Endothelial cell (in vitro differentiated cells): ENCODE measurements at places on chromosomes 1 and 21.

DNA sequence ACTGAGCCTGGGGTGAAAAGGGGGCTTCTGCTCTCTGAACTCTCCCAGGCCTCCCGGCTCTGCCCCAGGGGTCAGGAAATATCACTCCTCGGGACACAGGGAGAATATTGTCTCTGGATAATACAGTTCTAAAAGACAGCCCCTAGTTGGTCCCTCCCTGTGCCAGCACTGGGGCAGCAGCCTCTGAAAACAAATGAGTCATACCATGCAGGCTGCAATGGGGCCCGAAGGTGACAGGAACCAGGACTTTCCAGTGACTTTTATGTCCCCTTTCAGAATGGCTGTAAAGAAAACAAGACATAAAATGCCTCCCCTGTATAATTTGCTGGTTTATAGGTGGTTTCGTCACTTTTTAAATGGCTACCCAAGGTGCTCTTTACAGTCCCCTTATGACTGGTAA, 360.0 kb downstream of the NPHP4 start:
- DNase-seq: no peak

DNA sequence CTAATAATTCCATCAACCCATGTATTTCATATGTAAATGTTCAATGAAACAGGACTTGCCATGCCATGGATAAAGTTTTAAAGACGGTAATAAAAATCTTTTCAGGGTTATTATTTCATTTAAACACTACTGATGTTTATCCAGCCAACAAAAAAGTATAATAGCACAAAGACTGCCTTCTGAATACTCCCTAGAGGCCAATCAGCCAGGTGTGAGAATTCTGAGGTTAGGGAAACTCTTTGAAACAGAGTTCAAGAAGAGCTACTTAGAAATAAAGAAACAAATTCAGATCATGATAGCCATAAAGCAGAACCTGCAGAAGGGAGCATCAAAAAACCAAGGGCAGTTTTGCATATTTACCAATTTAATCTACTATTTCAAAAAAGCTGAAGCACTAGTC, 48.7 kb downstream of the AKT3 start:
- DNase-seq: no peak

- DNase-seq: no peak
These were observed 103.6 kb downstream of the GALNT2 start for GRCh38 chr1:230170622-230171021.

DNA sequence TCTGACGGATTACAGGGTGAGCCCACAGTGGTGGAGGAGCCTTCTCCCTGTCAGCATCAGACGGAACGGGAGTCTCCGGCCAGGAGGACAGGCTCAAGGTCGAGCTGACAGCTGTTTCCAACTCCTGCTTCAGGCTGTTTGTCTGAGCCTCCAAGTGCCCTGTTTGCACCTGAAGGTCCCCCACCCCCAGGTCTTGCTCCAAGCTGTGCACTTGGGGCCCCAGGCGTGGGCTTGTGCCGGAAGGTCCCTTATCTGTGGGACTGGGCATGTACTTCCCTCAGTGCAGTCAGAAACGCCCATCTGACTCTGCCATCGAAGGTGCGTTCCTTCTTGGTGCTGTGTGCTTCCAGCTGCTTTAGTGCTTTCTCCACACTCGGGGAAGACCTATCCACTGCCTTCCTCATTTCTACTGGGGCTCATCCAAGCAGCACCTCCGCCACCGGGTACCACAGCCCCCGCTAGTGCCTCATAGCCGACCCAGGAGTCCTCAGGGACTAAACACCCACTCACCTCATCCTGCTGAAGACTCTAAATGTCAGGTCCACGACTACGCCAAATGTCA, 29.5 kb upstream of the CR2 start:
- no peak for DNase-seq

GRCh38 chr1:180925471-180926051, 12.9 kb downstream of the KIAA1614 start:
- DNase-seq: no peak

DNA sequence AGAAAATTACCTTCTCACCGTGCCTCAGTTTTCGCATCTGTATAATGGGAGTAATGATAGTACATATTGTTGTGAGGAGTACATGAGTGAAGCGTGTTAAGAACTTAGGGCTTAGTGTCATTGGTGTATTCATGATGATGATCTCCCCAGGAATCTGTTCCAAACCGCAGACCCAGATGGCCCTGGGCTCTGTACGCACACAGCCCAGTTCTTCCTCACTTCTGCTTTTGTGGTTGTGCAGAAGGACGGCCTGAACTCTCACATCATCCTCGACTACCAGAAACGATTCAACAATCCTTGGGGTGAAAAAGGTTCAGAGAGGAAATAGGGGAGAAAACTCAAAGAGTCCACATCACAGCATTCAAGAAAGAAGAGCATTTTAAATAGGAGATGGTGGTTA, 323.0 kb downstream of the CAMTA1 start:
- no peak for DNase-seq

GRCh38 chr1:184567637-184568036, 180.8 kb downstream of the C1orf21 start:
- no peak for DNase-seq

- DNase-seq: peak; percentile 80
These were observed 709 bp downstream of the ZNF644 start for GRCh38 chr1:91020967-91021685.

DNA sequence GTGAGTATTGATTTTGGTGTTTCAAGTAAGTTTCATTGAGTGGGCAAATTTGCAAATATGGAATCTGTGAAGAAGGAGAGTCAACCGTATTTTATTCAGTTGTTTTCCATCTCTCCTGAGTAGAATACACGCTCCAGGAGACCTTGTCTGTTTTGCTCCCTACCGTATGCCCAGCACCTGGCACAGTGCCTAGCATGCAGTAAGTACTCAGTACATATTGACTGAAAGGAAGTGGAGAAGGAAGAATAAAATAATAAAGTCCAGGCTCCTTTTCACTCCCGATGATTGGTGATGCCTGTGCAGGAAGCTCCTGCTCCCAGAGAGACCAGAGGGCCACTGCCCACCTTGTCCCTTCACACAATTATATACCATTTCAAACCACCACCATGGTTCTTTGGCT, 59.4 kb upstream of the NEK2 start:
- DNase-seq: no peak

DNA sequence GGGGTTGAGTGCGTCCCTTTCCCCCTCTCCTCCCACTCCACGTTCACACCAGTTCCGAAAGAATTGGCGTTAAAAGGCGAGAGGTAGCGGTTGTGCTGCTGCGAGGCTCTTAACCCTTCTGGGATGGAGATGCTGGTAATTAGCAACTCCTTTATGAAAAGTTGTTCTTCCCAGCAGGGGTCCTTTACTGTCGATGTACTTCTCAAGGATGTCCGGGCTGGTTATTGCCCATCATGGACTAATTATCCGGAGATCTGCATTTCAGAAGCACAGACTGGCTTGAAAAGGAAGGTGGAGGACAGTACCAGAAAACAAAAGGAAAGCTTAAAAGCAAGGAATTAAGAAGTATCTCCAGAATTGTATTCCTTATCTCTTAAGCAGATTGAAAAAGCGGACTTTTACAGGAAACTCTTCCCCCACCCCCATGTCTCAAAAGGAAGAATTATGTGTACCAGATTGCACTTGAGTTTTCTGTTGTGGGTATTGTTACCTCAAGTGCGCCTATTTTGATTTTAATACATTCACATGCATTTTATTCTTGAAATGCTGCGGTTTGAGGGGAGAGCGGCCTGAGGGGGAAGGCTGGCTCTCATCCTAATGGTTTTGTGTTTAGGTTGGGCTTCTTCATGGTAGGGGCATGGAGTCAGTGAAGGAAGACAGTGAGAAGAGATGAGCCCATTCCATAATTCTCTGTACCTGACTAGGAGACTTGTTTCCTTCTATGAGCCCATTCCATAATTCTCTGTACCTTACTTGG, 1.5 kb downstream of the AK4 start:
- DNase-seq: no peak

GRCh38 chr1:182570611-182570970, 18.5 kb downstream of the RNASEL start:
- DNase-seq: no peak

DNA sequence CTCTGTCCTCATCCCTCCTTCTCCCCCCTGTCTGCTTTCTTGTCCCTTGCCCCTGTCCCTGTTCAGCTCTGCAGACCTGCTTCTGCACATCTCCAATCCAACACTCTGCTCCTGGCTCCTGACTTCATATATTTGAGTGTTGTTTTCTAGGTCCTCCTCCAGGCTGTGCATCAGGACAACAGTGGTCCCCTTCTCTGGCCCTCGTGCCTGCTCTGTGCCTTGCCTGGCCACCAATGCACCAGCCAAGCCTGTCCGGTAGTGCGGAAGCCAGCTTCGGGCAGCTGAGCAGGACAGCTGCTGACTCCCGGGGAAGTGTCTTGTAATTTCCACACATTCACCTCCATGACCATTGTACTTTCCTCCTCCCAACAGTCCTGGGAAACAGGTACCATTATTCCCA, 203.4 kb upstream of the RAB4A start:
- DNase-seq: no peak

GRCh38 chr1:9823943-9824701, at the start of gene CLSTN1:
TSS of gene CLSTN1 (minus strand) at chr1:9823965. CDS start at chr1:9823733, 232 bp downstream.
- DNase-seq: peak; percentile 90

- DNase-seq: no peak
These were observed 6.4 kb downstream of the TSPAN2 start for GRCh38 chr1:115082949-115083348.

GRCh38 chr1:66954208-66954607, 29.4 kb downstream of the MIER1 start:
- no peak for DNase-seq

GRCh38 chr1:180675586-180675985, 43.8 kb downstream of the XPR1 start:
- no peak for DNase-seq

GRCh38 chr1:109769330-109770078, 5.8 kb upstream of the EPS8L3 start:
- DNase-seq: no peak

DNA sequence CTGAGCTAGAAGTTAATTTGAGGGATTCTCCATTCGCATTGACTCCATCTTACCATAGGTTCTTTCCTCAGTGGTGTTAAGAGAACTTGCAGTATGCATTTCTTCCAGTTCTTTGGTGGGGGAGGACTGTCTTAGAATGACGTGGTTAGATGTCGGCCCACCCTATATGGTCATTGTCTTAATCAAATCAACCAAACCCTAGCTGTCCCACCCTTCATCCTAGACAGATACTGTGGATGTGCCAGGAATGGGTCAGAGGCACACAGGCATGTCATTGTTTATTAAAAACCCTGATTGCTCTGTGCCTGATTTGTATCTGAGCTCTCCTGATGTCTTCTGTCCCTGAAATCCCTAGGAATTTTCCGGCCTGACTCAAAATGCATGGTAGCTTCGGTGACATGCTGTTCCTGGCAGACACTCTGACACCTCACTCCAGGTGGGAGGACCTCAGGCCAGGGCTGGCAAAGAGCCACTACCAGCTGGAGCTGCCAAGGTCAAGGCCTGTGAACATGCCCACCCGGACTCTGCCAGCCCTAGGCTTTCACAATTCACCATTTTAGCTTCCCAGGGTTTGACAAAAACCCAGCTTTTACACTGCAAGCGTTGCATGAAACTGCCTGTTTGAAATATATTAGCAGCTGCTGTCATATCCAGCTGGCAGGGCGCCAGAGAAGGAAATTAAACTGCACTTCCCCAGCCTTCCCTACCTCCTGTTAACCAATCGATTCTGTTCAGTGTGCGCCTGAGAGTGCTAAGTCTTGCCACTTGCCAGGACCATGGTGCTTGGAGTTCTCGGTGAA, 134.0 kb downstream of the FAM78B start:
- no peak for DNase-seq
